ENCODE measurements at places on chromosomes 12 and 14.
A peak's percentile ranks its signal among the peaks of the same experiment; 100 is the strongest.

GRCh38 chr14:75041613-75042012 lies 9.7 kb downstream of the MLH3 start:
- DNase-seq: no peak

- DNase-seq: no peak
Measured at GRCh38 chr12:2531371-2531770, 263.4 kb upstream of the FKBP4 start.

GRCh38 chr12:15154103-15154502 lies 67.1 kb downstream of the RERG start:
- no peak for DNase-seq

DNA sequence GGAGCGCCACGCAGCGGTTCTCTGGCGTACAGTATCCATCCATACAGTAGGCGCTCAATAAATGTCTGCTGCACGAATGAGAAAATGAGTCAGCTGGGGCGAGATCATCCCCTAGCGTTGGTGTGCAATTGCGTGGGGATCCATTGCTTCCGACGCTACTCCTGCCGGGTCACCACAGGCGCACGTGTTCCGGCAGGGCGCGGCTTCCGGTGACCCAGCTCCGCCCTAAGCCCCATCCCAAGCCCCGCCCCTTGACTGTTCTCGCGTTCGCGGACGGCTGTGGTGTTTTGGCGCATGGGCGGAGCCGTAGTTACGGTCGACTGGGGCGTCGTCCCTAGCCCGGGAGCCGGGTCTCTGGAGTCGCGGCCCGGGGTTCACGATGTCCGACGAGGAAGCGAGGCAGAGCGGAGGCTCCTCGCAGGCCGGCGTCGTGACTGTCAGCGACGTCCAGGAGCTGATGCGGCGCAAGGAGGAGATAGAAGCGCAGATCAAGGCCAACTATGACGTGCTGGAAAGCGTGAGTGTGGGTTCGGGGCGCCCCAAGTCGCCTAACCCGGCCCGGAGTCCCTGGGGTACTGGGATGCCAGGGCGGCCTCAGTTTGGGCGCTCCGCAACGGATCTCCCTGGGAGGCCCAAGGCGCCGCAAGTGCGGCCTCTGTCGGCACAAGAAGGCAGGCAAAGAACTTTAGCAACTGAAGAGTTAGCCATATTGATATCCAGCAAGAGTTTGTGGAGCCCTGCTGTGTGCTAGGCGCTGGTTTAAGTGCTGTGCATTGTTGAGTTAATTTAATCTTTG lies at the start of gene PSMD9:
PSMD9 (plus strand) TSS at position 313 of the 796 bp plus-strand sequence; CDS start at position 380, 67 bp downstream.
- peak; percentile 95 for DNase-seq

DNA sequence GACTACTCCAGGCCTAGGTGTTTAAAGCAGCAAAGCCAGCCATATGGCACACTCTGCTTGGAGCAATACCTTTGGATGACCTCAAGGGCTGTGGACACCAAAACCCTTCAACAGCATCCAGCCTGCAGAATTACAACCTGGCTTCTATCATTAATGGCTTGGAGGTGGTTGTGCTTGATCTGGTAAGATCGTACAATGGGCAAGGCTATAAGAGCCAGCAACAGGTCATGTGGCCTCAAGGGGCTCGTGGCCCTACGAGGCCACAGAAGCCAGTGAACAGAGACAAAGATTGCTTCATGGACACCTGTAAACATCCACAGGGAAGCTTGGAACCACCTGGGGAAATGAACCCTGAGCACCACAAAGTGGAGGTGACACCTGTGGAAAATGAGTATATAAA lies 657.3 kb downstream of the BCL11B start:
- DNase-seq: no peak

DNA sequence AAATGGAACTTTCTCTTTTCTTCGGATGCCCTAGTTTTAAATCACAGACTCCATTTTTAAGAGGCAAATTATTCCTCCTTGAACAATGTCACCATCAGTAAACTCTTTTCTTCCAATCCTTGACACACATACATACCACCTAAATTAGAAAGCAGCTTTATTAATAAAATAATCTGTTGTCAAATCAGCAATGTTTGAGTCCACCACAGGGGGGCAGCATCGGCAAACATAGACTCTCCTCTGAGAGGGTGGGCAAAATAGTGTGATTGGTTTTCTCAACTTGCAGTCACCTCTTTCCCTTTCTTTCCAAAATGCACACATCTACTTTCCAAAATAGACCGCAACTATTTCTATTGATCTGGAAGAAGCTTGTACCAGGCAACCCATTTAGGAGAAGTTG lies 438.4 kb upstream of the OR4E1 start:
- no peak for DNase-seq

- DNase-seq: no peak
Measured at GRCh38 chr14:22566845-22567244, 22.2 kb downstream of the DAD1 start.
